ENCODE measurements at places on chromosomes 2 and 18.

- no peak for DNase-seq
Observed at GRCh38 chr2:167183931-167184330, 295.7 kb downstream of the XIRP2 start.

DNA sequence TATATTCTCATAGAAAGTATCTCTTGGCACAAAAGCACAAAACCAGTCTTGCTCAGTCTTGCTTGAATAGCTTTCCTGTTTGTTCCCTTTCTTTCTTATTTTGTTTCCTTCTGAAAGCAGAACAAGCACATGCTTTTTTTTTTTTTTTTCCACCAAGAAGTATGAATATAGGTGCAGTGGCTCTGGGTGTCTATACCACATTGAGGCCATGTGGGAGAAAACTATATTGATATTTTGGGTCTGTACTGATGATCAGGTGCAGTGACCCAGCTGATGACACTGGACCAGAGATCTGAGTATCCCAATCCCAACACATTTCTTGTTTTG is 28.7 kb downstream of the GEMIN6 start:
- DNase-seq: no peak

DNA sequence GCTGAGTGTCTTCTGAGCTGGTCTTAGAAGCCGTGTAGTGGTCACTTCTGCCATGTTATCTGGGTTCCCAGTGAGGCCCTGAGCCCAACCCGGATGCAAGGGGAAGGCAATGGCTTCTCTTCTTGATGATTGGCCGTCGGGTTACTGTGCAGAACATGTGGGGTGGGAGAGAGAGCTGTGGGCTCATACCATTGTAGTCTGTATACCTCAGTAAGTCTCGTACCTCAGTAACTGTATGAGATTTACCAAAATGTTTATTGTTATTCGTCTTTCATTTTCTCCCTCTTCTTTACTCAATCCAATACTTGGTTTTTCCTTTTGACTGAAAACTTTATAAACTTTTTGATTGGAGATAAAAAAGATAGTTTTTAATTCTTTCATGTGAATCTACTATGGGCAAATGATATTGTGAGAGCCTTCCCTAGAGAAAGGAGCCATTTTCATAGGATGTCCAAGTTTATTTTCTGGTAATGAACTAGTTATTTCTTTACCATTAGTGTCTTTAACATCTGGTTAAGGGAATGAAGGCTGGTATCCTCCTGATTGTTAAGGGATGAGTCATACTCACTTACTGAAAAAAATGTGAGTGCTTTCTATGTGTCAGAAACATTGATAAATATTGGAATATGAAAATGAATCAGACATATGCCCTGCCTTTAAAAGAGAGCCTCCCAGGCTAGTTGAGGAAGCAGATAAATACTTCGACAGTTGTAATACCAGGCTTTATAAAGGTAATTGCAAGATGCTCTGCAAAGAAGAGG is 129.9 kb downstream of the PRPF40A start:
- peak; percentile 55 for DNase-seq

DNA sequence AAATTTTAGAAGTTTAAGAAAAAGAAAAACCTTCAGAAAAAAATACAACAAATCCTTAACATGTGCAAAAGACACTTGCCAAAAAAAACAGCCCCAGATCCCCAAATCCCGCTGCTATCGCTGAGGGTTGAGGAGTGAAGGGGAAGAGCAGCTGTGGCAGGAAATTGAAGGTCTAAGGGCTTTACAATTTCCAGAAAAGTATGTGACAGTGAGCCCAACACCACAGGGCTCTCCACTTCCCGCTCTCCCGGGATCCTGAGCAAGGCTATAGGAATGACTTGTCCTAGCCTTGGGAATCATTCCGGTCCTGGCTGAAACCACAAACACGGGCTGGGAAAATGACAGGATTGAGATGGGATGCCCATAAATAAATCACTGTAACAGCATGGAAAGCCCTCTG is 191.4 kb downstream of the TMEM163 start:
- no peak for DNase-seq

GRCh38 chr2:60550178-60550983 is 3.1 kb downstream of the BCL11A start:
- DNase-seq: peak; percentile 71

- no peak for DNase-seq
Observed at GRCh38 chr18:73840319-73840945, 307.2 kb downstream of the FBXO15 start.
